NCI-H1092 (cell line): ENCODE measurements at places on chromosomes 11 and 22.

DNA sequence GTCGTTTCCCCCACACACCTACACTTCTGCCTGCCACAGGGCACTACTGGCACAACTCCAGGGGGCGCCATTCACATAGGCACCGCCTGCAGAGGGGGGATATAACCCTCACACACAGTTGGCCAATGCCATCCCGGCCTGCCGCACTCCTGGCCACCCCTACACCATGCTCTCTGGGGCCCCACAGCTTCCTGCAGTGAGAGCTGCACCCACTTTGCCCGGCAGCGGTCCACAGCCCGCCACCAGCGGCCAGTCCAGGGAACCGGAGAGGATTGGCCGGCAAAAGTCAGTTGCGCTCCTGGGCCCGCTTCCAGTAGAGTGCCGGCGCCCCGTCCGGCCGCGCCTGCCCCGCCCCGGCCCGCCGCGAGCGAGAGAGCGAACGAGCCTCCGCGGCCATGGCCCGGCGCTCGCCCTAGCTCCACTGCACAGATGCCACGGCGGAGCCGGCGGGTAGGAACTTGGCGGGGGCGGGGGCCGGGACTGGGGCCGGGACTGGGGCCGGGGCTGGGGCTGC lies 25.6 kb upstream of the SUSD2 start:
- peak; percentile 33 for DNase-seq

GRCh38 chr22:30266445-30267381 lies at the start of gene OSM:
TSS of gene OSM (minus strand) at chr22:30266851. CDS start at chr22:30266799, 52 bp downstream.
- DNase-seq: no peak

DNA sequence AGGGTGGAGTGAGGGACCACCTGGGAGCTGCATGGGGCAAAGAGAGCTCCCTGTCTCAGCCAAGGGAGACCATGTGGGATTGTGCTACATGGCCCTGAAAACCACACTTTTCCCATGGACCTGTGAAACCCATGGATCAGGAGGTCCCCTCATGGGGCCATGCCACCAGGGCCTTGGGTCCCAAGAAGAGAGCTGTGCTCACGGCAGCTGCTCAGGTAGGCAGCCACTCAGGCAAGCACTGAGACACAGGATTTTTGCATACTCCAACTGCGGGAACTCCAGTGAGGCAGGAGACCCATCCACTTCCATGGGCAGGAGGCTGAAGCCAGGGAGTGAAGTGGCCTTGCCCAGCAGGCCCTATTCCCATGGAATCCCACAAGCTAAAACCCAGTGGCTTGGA lies 190.0 kb downstream of the KCNA4 start:
- no peak for DNase-seq

- DNase-seq: no peak
Observed at GRCh38 chr11:111205632-111206385, 39.7 kb upstream of the POU2AF2 start.

DNA sequence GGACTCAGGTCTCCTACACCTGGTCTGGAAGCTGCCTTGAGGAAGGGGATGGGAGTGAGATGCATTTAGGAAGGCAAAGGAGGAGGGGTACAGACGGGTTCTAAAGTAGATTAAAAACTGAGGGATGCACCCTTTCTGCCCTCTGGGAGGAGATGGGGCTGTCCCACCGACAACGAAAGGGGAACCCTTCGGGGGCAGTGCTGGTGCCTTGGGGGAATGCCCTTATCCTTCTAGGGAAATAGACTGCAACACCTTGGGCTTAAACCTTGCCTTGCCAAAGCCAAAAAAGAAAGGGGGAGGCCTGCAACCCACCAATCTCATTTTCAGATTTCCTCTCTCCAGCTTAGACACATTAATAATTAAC lies 89.8 kb downstream of the PLEKHA7 start:
- no peak for DNase-seq

DNA sequence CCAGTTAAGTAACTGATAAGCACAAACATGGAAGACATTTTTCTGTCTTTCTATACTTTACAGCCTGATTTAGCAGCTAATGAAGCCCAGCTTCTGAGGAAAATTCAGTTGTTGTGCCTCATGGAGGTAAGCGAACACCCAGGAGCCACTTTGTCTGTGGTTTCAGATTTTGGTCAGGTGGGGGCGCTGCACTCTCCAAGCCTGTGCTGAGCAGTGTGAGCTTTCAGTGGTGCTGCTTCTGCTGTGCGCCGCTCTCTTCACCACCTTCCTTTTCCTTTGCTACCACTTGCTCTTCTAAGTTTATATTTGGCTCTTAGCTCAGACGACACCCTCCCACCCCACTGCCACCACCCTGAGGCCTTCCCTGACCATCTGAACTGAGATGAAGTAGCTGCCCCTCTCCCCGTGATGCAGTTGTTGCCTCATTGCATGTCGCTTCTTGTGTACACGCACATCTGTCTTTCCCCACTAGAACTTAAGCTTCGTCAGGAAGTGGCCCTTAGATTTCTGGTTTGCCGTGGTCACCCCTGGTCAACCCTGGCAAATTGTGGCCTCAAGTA lies 14.0 kb downstream of the PSMD13 start:
- no peak for DNase-seq

DNA sequence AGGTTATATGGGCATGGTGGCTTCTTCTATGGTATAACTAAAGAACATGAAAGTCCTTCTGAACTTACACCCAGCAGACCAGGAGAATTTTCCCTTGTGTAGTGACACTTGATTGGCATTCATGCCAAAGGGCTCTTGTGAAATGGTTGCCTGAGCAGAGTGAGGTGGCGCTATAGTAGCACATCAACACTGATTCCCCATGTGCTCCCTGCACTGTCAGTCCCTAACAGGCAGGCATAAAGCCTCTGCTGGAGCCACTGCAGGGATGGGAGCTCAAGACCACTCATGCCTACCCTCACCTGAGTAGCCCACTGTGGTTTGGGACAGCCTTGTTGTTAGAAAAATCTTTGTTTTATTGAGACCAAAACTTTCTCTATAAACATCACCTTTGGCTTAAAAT lies 92.6 kb upstream of the LIN7C start:
- no peak for DNase-seq

DNA sequence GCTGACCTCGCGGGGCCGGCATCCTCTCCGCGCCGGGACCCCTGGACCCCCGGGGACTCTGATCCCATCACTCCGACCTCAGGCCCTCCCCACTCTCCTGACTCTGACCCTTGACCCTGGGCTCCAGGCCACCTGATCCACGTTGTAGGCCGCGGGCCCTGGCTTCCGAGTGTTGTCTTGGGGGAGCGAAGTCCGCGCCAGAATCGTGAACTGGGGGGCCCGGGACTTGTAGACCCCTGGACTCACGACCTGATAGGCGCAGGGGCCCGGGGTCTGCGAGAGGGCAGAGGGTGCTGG lies 716 bp upstream of the TYMP start:
- no peak for DNase-seq

- DNase-seq: peak; percentile 8
Observed at GRCh38 chr22:32836280-32837123, 35.0 kb downstream of the TIMP3 start.

GRCh38 chr11:107688322-107688918 lies 23.4 kb downstream of the SLN start:
- DNase-seq: no peak

- DNase-seq: no peak
Observed at GRCh38 chr11:73334384-73335203, 26.5 kb downstream of the ARHGEF17 start.

- no peak for DNase-seq
Observed at GRCh38 chr11:26095340-26095739, 236.6 kb upstream of the ANO3 start.
